ENCODE measurements at places on chromosomes 6 and 20.

GRCh38 chr20:57680934-57681914 lies 28.6 kb downstream of the PMEPA1 start:
- DNase-seq = peak; percentile 67

DNA sequence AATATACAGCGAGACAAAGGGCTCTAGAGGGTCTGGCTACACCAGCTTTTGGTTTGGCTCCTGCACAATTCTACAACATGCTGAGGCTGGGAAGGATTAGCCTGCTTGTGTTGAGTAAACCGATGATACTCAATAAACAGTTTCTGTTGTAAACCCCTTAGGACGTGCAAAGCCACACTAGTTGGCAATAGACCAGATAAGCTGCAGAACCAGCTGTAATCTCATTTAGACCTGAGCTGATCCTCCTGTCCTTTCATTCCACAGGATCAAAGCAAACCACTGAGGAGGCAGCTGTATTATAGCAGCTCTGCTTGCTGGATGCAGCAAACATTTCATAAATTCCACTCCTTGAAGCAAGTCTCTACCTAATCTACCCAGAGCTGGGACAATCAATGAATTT lies 79.7 kb downstream of the MMS22L start:
- no peak for DNase-seq

DNA sequence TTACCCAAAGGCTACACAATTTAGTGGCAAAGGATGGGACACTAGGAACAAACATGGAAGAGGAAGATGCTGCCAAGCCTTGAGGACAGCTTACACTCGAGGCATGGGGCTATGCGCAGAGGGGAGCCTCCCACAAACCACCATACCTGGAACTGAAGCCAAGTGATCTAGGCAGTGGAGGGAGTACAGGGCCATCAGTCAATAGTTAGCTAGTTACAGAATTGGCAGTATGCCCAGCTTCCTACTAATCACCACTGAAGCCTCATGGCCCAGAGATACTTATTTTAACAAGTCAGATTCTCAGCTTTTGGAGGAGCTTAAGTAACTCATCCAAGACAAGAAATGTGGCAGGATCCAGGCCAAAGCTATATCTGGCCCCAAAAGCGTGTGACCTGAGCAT lies 226.6 kb upstream of the MOCS1 start:
- DNase-seq = no peak

DNA sequence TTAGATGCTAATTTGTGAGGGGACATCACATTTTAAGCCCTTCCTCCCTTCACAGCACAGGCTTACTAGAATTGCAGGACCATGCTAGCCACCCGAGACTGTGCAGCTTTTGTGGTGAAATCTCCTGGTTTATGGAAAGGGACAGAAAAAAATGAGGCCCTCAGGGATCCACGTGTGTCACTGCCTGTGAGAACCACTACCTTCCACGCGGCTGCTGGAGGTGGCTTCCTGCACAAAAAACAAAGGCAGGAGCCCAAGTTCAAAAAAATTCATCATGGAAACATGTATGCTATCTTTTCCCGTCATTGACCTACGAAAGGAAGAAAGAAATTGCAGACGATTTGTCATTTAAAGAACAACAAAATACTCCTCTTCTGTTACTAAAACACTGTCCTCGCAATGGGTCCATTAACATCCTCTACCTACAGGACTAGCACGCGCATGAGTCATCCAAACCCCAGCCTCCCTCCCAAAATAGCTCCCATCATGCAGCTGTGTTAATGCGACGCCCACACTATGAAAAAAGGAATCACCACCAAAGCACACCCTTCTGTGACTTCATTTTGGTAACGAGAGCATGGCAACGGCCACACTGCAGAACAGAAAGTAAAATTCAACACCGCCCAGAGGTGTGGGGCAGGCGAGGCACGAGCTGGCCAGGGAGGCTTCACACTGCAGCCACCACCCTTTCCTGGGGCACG lies 45.7 kb downstream of the RAMACL start:
- peak; percentile 56 for DNase-seq

All from activated naive CD4-positive, alpha-beta T cell treated with anti-CD3 and anti-CD28 coated beads for 36 hours (primary cell).